ENCODE measurements at places on chromosomes 2 and 18.

DNA sequence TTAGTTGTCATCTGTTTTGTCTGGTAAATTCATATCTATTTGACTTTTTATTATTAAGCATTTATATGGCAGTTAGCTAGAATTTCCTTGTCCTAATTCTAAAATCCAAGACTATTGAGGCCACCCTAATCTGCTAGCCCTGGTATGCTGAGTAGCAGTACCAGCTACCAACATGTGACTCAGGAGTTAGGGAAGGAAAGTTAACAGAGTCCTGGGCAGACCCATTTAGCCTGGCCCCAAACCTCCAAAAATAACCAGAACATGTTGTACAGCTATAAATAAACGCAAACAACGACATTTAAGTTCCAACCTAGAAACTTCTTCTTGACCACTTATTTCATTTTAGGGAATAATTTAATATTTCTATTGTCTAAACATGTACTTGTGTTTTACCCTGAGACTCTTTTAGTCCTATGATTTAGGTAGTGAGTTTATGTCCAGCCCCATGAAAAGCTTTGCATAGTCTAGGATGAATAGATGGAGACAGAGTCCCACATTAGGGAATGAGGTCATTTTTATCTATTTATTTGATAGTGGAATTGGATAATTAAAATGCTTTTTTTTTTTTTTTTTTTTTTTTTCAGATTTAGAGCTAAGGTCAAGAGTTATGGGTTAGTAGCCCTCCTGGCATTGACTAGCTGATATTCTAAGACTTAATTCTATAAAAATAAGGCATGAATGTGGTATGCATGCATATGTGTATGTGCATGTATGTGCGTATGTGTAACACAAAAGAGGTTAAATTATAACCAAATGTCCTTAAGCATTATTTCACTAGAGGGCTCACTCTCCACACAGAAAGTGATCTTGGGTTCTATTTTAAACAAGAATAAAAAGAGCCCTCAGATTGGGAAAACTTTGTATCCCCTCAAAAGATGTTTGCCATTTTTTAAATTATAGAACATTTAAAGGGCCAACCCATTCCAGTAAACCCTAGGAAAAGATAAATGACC is 160.1 kb upstream of the MAPRE2 start:
- no peak for DNase-seq

DNA sequence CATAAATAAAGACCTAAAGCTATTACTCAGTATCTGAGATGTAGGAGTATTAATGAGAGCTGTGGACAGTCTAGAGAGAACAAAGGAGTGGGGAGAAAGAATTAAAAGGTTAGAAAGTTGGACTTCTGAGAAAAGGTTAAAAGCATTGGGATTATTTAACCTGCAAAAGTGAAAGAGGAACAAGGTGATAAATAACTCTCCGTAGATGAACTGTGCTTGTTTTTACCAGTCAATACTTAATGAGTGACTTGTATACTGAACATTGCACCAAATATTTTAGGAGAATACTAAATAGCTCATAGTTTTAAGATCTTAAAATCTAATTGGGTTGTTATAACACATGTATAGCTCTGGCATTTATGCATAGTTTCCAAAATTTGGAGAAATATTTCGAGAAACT is 137.5 kb downstream of the GPD2 start:
- no peak for DNase-seq

DNA sequence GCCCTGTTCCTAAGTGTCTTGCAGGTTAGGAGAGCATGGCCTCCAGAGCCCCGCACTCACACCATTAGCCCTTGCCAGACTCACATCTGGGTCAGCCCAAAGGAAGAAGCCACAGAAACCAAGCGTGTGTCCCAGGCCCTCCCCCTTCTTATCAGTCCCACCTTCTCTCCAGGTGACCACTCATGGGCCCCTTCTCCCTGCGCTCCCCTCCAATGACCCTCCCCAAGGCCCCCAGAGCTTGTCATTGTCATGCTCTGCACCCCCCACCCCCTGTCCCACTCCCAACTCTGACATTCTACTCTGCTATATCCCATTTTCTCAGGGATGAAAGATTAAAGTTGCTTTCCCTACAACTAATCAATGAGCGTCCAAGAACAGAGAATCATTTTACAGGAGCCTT is 30.1 kb downstream of the CAPN14 start:
- no peak for DNase-seq

GRCh38 chr2:85470850-85471800 is 52.6 kb downstream of the SH2D6 start:
- DNase-seq = no peak

- no peak for DNase-seq
These were observed 133.3 kb upstream of the NOL4 start for GRCh38 chr18:34357944-34358580.

GRCh38 chr2:172373766-172374165 is 53.6 kb upstream of the ITGA6 start:
- no peak for DNase-seq

GRCh38 chr2:237729681-237730475 is 68.7 kb upstream of the RBM44 start:
- no peak for DNase-seq

DNA sequence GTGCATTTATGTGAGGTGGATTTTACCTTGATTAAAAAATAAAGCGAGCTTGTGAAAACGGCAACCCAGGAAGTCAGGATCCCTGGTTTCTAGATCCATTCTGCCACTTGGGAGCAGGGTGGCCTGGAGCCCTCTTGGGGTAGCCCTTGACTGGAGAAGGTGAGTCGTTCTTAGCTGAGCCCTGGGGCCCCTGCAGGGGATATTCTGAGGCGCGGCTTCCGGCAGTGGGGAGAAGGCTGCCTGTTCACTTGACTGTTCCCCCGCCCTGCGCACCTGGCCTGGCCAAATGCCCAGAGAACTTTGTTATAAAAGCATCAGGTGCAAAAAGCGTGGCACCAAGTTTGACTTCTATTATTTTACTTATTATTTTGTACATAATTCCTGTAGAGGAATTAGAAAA is 221.9 kb downstream of the DYSF start:
- DNase-seq = no peak

GRCh38 chr2:84879584-84880394 is 1.1 kb downstream of the TRABD2A start:
- no peak for DNase-seq

DNA sequence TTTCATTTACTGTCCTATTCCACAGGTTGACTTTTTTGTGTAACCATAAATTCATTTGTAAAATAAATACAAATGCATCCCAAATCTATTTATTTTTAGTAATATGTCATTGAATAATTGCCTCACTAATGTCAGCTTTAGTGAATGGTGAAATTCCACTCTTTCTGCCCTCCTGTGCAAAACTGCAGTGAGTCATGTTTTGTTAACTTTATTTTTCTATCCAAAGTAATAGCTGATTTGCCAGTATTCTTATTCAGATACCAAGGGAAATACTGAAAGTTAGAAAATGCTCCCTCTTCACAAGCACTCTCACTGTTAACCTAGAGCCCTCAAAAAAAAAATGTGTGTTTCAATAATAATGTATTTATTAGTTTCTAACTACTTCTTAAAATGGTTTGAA is 322.8 kb downstream of the RIT2 start:
- DNase-seq = no peak

GRCh38 chr2:102030855-102031527 is 39.2 kb downstream of the IL1R2 start:
- DNase-seq = no peak

DNA sequence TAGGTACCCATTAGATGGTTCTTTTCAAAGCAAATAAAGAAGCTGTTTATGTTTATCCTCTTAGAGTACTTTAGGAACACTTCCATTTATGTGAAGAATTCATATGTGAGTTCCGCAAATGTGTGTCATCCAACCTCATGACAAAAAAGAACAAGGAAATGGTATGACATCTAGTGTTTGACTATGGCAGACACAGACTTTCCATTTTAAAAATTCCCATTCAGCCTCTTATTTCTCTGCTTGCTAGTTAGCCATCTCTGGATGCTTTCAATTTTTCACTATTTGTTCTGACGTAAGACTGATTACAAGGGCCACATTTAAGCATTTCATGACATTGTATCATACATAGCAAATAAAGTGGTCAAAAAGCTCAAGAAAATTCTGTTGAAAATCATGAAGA is 103.0 kb downstream of the ZAP70 start:
- no peak for DNase-seq

DNA sequence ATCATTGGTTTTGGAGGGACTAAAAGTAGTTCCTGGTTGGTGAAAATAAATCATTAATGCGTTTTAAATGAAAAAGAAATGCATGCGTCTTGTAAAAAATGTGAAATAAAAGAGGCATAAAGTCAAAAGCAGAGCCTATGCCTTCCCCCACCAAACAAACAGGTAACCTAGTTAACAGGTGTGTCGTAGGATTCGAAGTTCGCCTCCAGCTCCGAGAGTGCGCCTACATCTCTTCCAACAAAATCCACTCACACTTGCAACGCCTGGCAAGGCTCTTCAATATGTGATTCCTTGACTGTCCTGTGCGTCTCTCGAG is 677 bp upstream of the SMAD4 start:
- DNase-seq = no peak

DNA sequence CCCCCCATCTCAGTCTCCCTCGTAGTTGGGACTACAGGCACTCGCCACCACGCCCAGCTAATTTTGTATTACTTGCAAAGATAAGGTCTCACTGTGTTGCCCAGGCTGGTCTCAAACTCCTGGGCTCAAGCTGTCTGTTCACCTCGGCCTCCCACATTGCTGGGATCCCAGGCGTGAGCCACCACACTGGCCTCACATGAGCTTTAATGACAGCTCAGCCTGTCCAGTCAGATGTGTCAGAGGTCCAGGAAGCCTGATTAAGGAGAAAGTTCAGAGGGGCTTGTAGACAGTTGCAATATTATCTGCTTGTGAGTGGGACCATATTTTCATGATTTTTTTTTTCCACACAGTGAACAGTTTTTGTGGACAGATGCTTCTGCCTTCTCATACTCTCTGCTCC is 82.0 kb downstream of the LIMS1 start:
- no peak for DNase-seq

DNA sequence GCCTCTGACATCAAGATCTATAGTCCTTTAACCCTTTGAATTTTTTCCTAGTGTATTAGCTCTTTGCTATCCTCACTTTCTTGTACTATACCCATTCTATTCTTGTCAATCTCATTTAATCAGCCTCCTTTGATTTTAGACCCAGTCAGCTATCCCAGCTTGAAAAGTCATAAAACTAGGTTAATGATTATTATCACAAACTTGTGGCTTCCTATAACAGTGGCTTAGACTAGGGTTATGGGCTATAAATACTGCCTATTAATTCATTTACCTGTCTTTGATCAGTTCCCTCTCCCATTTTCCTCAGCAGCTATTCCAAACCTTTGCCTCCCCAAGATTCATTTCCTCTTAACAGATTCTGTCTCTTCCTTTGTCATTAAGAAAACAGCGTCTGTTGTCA is 174.8 kb downstream of the UBR3 start:
- DNase-seq = no peak

- DNase-seq = no peak
These were observed 248.8 kb downstream of the AGPS start for GRCh38 chr2:177641331-177641730.

DNA sequence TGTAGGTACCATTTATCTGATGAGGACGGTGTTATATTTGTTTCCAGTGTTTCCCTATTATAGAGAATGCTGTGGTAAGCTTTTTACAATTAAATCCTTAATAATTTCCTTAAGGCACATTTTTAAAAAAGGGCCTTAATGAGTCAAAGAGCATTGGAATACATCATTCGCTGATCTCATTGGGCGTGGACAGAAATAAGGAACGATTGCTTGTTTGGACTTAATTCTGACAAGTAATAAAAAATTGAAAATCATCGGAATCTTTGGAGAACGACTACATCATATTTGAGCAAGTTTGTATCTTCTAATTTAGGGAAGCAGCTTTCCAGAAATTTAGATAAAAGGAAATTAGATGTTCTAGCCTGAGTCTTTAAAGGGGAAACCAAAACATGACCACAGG is 11.3 kb downstream of the AGPS start:
- no peak for DNase-seq

DNA sequence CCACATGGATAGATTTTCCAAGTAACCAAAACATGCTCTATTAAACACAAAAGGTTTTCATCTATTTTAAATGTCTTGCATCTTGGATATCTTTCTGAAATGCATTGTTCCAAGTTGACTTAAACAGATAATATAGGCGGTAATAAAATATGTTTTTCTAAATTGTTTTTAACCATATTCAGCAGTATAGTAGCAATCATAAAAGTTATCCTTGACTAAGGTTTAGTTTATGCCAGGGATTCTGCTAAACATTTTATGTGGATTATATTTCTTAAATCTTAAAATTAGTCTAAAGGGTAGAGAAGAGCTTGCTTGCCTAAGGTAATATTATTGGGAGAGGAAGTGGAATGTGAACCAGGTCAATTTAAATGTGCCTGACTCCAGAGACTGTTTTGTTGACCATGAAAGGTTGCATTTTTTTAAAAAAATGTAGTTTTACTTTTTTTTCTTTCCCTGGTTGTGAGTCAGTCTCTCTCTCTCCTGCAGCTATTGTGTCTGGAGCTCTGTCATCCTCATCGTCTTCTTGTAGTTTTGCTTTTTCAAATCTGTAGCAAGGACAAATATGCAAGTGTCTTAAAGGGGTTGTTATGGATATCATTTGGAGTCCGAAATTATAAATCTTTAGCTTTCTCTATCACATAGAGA is 309.1 kb upstream of the COL3A1 start:
- no peak for DNase-seq

- no peak for DNase-seq
These were observed 7.8 kb downstream of the NFE2L2 start for GRCh38 chr2:177256695-177257094.

DNA sequence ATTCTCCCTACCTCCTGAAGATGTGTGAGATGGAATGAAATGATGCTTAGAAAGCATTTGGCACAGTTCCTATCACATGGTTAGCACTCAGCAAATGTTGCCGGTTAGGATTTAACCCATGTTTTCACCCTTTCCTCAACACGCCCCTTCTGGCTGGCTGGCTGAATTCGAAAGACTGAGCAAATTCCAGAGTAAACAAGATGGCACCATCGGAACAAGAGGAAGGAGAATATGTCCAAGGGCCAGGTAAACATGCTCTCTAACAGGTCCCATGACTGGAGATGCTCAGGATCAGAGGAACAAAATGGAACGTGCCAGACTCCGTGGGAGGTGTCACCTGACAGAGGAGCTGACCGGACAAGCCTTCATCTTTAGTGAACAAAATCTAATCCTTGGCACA is 145.6 kb downstream of the ANKRD44 start:
- DNase-seq = no peak

- DNase-seq = peak; percentile 47
These were observed 49.3 kb downstream of the GREB1 start for GRCh38 chr2:11582862-11583752.

DNA sequence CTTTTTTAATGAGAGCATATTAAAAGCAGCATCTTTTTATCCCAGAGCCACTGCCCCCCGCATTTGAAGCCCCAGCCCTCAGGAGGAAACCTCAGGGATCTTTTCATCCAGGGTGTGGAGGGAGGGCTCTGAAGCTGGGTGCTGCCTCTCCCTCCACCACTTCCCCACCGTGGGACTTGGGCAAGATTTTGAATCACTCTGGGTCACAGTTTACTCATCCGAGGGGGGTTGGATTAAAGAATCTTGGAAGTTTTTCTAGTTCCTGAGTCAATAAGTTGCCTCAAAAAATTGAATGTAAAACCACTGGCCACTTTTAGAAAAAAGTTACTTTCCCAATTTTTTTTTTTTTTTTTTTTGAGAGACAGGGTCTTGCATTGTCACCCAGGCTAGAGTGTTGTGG is 62.0 kb upstream of the ANKRD44 start:
- DNase-seq = no peak

- DNase-seq = no peak
These were observed 94.0 kb downstream of the MYCN start for GRCh38 chr2:16034151-16034974.

All from stimulated activated CD8-positive, alpha-beta memory T cell treated with anti-CD3 and anti-CD28 coated beads, Interleukin-7, amount 100 ng/mL, for 24 hours (primary cell).